ENCODE measurements at places on chromosomes 1 and 21.

- no peak for DNase-seq
Observed at GRCh38 chr1:63264161-63264560, 58.2 kb upstream of the FOXD3 start.

DNA sequence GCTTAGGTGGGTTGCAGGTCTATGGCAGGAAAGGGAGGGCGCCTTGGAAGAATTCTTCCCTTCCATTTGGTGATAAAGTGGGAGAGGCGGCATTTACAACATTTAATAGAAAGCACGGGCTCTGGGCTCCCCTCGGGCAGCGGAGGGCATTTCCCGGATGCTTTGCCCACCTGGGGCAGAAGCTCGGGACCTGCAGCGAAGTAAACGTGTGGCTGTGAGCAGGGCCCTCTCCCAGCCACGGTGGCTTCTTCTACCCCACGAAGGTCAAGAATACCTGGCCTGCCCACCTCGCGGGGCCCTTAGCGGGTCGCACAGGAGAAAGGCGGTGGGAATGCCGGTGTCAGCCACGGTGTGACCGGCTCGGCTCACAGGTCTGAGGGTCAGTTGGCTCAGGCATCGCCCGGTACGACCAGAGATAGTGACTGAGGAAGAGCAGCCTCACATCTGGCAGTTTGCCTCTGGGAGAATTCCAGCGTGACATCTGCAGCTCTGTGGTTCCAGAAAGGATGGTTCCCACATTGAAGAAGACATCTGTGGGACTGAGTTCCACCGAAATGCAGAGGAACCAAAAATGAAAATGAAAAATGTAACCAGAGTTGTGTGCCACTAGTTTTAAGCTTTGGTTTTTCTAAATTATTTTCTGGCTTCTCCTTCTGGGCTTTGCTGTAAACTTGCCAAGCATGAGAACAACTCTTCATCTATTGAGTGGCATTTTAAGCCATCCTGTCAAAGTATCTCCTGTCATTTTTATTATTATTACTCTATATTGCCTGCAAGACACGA, 720 bp upstream of the F3 start:
- peak; percentile 72 for DNase-seq

- DNase-seq: peak; percentile 83
Observed at GRCh38 chr1:16173447-16174260, 17.8 kb upstream of the EPHA2 start.

GRCh38 chr1:242004751-242005495, 6.0 kb upstream of the MAP1LC3C start:
- no peak for DNase-seq

DNA sequence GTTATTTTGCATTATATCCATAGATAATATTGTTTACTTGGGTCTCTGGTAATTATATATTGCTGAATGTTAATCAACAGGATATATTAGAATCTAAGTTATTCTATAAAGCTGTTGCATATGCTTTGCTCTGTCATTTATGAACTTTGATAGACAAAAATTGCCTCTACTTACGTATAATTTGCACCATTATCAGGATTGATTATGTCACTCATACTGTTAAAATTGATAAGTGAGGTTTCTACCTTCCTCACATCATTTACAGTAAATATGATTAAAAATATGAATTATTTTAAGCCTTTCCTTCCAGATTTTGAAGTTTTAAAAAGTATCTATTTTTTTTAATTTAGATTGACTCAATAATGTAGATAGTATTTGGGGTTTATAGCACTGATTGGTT, 1540.4 kb upstream of the PRMT6 start:
- no peak for DNase-seq

- no peak for DNase-seq
Observed at GRCh38 chr1:220942278-220942677, 63.0 kb downstream of the HLX start.

DNA sequence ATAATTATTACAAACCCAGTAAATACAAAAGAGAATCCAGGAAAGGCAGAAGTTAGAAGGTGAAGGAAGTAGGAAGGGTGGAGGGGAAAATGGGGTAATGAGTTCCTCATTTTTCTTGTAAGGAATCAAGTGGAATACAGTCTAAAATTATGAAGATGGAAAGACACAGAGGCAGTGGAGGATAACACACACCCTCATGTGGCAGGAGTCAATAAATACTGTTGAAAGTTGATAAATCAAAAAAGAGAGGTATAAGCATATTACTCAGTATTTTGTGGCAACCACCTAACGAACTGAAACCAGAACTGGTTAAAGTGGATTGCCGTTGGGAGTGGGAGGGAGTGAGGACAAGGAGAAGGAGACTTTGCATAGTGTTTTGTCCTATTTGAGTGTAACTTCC, 78.6 kb upstream of the SLC44A3 start:
- DNase-seq: no peak

GRCh38 chr1:216205176-216205575, 218.1 kb downstream of the USH2A start:
- DNase-seq: no peak

GRCh38 chr1:84434801-84435549, 36.7 kb downstream of the DNASE2B start:
- DNase-seq: no peak

- DNase-seq: no peak
Observed at GRCh38 chr1:37448691-37449417, 25.5 kb upstream of the ZC3H12A start.

DNA sequence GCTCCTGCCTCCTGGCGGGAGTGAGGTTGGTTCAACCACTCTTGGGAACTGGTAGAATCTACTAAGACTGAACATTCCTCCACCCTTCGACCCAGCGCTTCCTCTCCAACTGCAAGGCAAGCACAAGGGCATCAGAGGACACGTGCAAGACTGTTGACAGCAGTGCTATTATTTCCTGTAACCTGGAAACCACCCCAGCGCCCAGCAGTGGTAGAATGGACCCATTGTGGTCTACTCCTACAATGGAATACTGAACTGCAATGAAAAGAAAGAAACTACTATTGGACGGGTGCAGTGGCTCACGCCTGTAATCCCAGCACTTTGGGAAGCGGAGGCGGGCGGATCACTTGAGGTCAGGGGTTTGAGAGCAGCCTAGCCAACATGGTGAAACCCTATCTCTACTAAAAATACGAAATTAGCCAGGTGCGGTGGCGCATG, 33.0 kb upstream of the TARDBP start:
- no peak for DNase-seq

- no peak for DNase-seq
Observed at GRCh38 chr1:209800984-209801834, 4.7 kb downstream of the IRF6 start.

DNA sequence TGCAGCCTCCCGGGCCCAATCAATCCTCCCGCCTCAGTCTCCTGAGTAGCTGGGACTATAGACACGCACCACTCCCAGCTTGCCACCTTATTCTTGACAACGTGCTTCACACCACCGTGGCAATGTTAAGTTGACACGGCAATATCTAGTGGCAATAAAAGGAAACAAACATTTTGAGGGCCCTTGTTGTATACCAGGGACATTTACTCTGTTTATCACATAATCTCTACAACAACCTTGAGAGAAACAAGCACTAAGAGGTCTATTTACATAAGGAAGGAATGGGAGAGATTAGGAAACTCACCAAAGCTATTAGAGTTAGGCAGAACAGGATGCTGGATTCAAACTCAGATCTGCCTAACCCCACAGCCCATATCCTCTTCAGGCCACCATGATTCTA, 3.1 kb downstream of the KLHDC8A start:
- DNase-seq: no peak

DNA sequence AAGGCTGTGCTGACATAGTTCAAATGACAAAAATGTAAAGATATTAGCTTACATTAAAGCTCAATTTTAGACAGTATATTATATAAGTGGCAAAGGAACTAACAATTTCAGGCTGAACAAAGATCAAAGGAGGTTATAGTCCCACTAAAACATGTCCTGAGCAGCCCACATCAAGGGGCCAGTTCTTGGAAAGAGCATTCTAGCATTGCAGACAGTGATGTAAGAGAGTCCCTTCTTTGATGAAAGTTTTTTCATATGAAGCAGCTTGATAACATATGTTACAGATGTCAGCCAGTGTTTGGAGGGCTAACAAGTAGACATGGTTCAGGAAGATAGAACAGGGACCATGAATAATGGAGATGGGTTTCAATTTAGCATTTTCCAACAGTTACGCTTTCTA, 301.7 kb downstream of the NTNG1 start:
- DNase-seq: no peak

GRCh38 chr1:239913141-239913585, 178.5 kb upstream of the FMN2 start:
- no peak for DNase-seq

GRCh38 chr1:31574749-31575368, 1.5 kb upstream of the TINAGL1 start:
- no peak for DNase-seq

GRCh38 chr1:87318056-87318650, 10.5 kb upstream of the LMO4 start:
- no peak for DNase-seq

GRCh38 chr1:81679942-81680341, 120.8 kb upstream of the ADGRL2 start:
- no peak for DNase-seq

GRCh38 chr1:236280438-236281197, 1.1 kb downstream of the ERO1B start:
- DNase-seq: no peak

DNA sequence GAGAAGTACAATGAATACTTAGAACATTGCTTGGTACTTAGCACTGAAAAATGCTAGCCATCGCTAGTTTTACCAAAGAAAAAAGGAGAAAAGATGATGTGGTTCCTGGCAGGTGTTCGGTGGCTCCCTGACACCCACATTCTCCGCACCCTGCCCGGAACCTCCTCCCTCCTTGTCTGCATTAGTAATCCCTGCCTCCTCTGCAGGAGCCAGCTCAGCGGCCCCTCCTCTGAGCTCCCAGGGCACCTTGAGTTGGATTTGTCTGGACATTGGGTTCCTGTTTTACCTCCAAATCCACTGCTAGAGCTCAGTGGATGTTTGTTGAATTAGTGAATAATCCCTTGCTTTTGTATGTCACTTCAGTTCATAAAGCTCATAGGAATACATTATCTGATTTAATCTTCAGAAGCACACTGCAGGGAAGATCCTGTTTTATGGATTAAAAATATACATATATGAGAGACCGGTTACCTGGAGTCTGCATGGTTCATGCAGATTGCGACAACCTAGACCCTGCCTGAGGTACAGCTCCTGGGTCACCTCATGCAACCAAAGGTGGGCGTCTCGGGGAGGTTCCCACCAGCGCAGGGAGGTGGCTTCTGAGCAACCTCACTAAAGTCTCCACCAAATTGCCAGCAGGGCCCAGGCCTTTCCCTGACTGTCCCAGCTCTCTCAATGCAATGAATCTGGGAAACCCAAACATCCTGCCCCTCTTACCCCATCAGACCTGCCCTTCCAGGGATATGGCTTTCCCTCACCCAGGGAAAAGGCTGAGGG, 24.2 kb downstream of the PCAT6 start:
- DNase-seq: no peak

GRCh38 chr1:6942990-6943389, 157.7 kb downstream of the CAMTA1 start:
- DNase-seq: no peak

- no peak for DNase-seq
Observed at GRCh38 chr1:70737125-70737524, 310.5 kb downstream of the PTGER3 start.

DNA sequence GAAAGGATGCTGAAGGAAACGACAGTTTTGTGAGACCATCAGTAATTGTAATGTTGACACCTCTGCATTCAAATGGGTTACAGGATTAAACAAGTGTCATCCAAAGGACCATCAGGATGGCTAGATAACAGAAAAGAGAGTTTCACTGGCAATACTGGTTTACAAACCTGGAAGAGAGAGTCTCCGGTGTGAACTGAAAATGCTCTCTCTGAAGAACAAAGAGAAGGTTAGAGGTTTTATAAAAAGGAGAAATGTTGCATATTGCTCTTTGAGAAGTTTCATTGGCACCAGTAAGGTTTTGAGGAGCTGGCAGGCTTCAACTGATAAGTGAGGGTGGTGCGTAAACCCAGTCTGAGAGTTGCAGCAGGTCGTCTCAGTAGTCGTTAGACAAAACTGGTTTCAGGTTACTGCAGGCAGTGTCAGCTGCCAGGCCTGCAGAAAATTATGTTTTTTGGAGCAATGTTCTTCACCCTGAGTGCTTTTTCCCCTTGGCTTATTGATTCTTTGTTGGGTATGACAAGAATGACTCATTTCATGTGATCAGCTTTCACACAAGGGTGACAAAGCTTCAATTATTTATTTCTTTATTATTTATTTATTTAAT, 42.2 kb downstream of the KCNK1 start:
- DNase-seq: no peak

DNA sequence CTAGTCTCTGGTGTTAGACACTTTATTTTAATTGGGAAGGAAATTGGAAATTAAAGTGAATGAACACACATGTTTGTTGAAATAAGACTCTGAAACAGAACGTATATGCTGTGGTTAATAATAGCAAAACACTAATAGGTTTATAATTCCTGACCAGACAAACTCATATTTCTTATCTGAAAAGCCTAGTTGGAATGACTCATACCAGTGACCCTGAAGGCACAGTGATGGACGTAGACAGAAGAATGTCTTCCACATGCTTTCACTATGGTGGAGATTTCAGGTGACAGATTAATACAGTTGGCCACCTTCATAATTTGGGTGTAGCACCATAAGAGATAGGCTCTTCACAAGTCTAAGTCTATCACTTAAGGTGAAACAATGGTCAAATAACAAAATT, 83.0 kb upstream of the COL11A1 start:
- DNase-seq: peak; percentile 56

- DNase-seq: no peak
Observed at GRCh38 chr1:212643877-212644276, 35.3 kb downstream of the ATF3 start.

DNA sequence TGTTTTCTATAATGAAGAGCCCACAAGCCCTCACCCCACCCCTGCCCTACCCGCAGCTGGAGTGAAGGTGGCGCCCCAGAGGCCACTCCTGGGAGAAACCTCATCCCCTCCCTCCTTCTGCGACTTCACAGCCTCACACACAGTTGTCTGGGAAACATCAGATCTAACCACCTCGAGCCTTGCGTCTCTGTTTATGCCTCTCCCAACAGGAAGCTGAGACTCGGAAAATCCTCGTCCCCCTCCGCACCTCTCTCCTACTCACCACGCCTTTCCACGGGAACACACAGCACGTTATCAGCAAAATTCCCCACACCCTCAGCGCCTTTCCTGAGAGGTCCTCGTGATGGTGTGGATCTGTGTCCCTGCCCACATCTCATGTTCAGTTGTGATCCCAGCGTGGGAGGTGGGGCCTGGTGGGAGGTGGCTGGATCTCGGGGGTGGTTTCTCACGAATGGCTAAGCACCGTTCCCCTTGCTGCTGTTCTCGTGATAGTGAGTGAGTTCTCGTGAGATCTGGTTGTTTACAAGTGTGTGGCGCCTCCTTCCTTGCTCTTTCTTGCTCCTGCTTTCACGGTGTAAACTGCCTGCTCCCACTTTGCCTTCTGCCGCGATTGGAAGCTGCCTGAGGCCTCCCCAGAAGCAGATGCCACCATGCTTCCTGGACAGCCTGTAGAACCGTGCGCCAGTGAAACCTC, 190.6 kb downstream of the KIF26B start:
- no peak for DNase-seq

GRCh38 chr1:207069858-207070506, 16.9 kb downstream of the PFKFB2 start:
- DNase-seq: no peak

GRCh38 chr1:182139496-182139895, 78.0 kb upstream of the ZNF648 start:
- no peak for DNase-seq

Data from fibroblast of skin of back (primary cell).